Naive thymus-derived CD4-positive, alpha-beta T cell (primary cell): ENCODE measurements at places on chromosomes 2 and 18.

GRCh38 chr18:22828171-22828570 lies 105.0 kb upstream of the RBBP8 start:
- DNase-seq: no peak

DNA sequence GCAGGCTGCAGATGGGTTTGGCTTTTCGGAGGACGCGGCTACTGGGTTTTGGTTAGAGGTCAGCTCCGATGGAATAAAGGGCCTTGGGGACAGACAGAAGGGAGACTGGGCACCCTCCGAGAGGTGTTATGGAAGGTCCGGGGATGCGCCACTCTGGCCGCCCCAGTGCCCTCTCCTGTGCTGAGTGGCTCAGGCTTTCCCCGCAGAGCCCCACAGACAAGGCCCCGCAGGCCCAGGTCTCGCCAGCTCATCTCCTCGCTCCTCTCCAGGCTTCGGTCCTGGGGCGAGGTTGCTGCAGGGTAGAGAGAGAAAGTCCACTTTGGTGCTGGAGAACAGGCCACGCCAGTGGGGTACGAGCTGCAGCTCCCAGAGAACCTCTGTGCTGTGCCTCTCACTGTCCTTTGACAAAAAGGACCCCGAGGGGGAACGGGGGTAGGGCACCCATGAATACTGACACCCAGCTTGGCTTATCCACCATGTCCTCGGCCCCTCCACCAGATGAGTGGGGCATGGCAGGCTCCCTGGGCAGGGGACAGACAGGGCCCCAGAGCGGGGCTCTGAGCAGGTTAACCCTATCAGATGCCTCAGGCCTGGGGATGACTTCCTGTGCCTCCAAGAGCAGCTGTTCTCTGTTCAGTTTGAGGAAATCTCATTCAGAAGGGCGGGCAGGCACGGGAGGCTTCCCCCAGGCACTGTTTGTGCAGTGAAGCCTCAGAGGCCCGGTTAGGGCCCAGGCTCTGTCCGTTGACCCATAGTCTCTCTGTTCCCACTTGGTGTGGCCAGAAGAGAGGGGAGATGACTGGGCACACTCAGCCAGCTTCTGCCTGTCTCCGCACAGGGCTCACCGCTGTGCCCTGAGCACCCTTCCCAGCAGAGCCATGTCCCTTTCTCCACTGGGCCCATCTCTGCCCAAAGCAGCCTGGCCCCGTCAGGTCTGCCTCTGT lies 15.7 kb upstream of the CNNM3 start:
- no peak for DNase-seq

DNA sequence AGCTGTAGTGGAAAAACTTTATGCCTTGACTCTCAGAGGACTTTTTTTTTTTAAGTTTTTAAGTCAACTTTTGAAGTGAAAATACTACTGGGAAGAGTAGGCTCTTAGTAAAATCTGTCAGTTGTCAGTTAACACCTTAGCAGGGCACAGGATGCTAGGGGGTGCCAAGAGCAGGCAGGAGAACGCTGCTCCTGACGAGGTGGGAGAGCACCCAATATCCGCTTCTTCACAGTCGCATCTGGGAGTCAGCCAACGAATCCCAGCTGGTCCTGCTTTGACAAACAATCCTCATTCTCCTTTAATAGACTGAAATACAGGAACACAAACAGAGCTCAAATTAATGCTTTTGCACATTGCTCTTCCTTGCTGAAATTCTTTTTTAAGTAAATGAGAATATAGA lies 709.5 kb upstream of the ACVR2A start:
- no peak for DNase-seq

- no peak for DNase-seq
Observed at GRCh38 chr2:120018549-120018948, 5.7 kb downstream of the EPB41L5 start.

- no peak for DNase-seq
Observed at GRCh38 chr18:79418236-79418635, 22.5 kb downstream of the NFATC1 start.

GRCh38 chr2:162372818-162373217 lies 28.9 kb downstream of the GCA start:
- DNase-seq: no peak

- no peak for DNase-seq
Observed at GRCh38 chr2:167544602-167545001, 656.3 kb downstream of the XIRP2 start.

GRCh38 chr2:208807756-208808155 lies 401.2 kb downstream of the PTH2R start:
- DNase-seq: no peak

DNA sequence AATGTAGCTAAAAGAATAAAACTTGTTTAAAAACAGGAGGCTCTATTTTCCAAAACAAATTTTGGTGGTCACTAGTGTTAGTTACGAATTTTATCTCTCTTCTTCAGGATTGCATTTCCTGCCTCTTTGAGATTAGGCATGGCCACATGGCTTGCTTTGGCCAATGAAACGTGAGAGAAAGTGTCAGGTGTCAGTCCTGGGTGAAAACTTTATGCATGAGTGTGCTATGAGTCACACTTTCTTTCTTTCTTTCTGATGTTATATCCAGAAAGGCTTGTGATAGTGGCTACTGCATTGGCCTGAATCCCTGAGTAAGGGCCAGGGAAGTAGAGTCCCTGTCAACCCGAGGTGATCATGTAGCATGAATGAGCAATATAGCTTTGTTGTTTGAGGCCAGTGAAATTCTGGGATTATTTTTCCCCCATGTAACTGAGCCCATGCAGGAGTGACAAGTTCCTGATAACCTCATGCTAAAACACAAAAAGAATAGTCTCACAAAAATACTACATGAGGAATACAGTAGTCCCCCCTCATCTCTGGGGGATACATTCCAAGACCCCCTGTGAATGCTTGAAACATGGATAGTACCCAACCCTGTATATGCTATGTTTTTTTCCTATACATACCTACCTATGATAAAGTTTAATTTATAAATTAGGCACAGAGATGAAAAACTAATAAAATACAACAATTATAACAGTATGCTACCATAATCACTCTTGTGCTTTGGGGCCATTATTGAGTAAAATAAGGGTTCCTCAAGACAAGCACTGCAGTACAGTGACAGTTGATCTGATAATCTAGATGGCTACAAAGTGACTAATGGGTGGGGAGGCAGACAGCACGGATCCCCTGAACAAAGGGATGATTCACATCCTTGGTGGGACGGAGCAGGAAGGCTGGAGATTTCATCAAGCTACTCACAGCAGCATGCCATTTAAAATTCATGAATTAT lies 109.5 kb downstream of the CDC42EP3 start:
- no peak for DNase-seq

- no peak for DNase-seq
Observed at GRCh38 chr2:175620106-175620505, 382.0 kb downstream of the LNPK start.

- DNase-seq: no peak
Observed at GRCh38 chr2:46615986-46616485, 136.7 kb downstream of the TMEM247 start.

GRCh38 chr2:225806105-225806504 lies 406.6 kb downstream of the NYAP2 start:
- no peak for DNase-seq

GRCh38 chr2:232831496-232831895 lies 38.6 kb upstream of the SNORC start:
- DNase-seq: no peak

DNA sequence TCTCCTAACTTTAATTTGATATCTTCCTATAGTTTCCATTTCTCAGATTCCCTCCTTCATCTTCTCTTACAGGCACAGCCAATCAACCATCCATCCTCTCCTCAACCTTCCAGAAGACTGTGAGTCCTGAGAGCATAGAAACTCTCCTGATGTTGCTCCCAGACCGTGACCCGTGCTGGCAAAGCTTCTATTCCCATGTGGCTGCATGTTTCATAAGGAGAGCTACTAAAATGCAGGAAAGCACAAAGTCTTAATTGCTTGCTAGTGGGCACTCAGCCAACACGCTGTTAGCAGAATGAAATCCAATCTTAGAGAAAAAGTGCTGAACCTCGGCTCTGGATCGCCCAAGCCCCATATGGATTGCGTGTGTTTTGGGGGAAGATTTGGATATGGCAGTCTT lies 1244.7 kb upstream of the ZEB2 start:
- DNase-seq: no peak

DNA sequence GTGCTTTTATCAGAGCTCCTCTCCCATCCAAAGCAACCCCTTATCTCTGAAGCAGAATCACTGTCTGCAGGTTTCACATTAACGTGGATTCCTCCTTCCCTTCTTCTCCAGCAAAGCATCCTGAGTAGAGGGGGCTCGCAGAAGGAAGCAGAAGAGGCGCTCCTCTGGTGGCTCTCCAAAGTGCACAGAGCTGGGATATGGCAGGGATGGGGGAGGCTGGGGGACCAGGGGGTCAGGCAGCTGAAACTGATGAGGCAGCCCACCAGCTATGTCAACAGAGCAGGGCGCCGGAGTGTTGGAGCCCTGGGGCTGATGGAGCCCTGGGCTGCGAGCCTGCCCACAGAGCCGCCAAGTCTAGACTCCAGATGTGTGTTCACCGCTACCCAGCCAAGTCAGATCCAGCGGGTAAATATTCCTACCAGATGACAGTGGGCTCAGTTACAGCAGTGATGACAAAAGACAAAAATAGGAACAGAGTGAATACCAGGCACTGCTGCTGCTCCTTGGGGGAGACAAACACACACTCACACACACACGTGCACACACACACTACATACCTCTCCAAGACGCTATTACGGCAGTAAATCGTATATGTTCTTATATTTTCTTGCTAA lies 678.3 kb upstream of the ID2 start:
- DNase-seq: no peak

GRCh38 chr2:219228041-219228910 lies 1.2 kb downstream of the ATG9A start:
- no peak for DNase-seq
